ENCODE measurements at places on chromosomes 3 and 15.

DNA sequence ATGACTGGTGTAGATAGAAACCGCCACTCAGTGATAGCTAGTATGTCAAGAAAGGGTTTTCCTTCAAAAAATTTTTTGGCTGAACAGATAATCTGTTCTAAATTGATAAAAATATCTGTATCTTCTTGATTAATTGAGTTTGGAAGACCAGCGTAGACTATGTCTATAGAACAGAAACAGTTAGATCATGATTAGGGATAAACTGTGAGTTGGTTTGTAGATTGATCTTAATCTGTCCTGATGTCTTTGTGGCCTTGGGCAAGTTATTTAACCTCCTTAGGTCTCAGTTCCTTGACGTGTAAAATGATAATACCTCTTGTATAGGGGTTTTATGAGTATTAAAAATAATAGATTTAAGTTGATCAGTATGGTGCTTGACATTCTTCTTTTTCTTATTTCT, 4.7 kb downstream of the NFKBIZ start:
- no peak for DNase-seq

DNA sequence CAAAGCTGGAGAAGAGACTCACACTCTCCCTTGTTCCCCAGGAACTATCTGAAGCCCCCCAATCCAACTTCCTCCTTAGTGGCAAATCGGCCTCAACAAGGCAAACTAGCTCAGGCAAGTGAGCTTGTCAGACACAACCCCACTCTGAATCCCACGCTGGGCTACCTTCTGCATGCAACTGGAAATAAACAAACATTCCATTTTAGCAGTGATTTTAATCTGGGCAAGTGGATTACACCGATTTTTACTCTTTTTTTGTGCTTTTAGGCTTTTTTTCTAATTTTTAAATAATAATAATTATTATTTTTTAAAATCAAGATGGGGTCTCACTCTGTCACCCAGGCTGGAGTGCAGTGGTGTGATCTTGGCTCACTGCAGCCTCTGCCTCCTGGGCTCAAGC, 2.9 kb upstream of the NOX5 start:
- DNase-seq = no peak

DNA sequence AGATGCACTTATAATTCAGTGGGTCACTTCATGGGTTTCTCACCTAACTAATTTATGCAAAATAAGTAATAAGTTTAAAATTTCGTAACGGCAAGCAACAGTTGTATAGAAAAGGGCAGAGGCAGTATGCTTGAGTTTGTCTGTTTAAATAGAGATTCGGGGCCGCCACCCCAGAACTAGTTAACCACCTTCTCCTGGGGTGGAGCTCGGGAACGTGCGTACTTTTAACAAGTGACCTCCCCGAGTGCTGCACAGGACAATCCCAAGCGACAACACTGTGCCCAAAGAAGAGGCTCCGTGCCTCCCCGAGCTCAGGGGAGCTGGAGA, 439 bp downstream of the SSR3 start:
- DNase-seq = no peak

DNA sequence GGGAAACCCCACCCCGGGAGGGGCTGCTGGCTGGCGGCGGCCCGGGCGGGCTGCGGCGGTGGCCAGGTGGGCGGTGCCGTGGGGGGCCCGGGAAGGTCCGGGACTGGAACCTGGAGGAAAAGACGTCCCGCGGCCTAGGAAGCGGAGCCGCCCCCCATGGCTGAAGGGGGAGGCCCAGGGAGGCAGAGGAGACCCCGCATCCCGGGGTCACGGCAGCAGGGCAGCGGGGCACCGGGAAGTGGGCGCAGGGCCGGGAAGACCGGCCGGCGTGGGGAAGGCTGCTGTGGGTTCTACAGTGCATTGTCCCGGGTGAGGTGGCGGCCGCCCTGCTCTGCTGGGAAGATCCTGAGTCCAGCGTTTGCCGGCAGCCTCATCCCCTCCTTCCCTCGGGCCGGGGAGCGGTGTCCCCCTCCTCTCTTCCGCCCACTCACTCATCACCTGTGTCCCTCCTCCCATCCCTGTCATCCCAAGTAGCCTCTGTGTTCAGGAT, 525 bp upstream of the FSTL1 start:
- DNase-seq = no peak

Measured in natural killer cell (primary cell).